NCI-H2081 treated with DMSO at 0.1 percent for 48 hours (cell line): ENCODE measurements at places on chromosomes 6 and 20.

- no peak for DNase-seq
Observed at GRCh38 chr6:147135211-147135681, 69.0 kb upstream of the STXBP5 start.

DNA sequence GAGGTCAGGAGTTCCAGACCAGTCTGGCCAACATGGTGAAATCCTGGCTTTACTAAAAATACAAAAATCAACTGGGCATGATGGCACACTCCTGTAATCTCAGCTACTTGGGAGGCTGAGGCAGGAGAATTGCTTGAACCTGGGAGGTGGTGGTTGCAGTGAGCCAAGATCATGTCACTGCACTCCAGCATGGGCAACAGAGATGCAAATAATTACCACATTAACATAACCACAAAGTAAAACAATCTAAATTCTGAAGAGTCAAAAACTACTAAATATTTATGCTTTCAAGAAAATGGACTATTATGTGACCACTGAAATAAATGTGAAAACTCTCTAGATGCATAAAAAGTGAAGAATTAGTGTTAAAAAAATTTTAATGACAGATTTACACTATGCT is 59.9 kb downstream of the CYP39A1 start:
- no peak for DNase-seq

GRCh38 chr6:118542184-118542952 is 5.7 kb upstream of the PLN start:
- DNase-seq: no peak

GRCh38 chr20:32858701-32859372 is at the start of gene EFCAB8:
Gene EFCAB8, plus strand, starts transcription at chr20:32858923. Its CDS starts 4,870 bp downstream, at chr20:32863793.
- no peak for DNase-seq
